ENCODE measurements at places on chromosomes 6 and 20.

- DNase-seq = no peak
These were observed 104.1 kb downstream of the PSMB1 start for GRCh38 chr6:170448751-170449630.

DNA sequence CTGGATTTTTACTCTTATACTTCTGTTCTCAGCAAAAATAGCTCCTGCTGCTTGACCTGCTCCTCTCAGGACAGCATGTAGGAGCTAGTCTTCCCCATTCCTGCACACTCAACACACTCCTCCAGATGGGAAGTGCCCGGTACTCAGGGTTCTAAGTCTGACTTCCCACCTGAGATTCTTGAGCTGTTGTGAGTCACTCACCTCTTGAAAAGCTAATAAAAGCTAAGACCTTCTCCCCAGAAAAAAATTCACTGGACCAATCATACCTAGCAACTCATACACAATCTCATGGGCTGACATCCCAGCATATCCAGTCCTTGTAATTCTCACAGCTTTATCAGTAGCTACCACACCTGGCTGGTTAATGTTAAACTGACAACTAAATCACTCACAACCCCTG, 53.5 kb downstream of the TRPC4AP start:
- no peak for DNase-seq

GRCh38 chr20:603116-603640, 6.9 kb downstream of the TCF15 start:
- DNase-seq = no peak

- no peak for DNase-seq
These were observed 10.7 kb upstream of the RFX6 start for GRCh38 chr6:116866281-116866871.

GRCh38 chr6:13733178-13733887, 21.7 kb upstream of the RANBP9 start:
- no peak for DNase-seq

DNA sequence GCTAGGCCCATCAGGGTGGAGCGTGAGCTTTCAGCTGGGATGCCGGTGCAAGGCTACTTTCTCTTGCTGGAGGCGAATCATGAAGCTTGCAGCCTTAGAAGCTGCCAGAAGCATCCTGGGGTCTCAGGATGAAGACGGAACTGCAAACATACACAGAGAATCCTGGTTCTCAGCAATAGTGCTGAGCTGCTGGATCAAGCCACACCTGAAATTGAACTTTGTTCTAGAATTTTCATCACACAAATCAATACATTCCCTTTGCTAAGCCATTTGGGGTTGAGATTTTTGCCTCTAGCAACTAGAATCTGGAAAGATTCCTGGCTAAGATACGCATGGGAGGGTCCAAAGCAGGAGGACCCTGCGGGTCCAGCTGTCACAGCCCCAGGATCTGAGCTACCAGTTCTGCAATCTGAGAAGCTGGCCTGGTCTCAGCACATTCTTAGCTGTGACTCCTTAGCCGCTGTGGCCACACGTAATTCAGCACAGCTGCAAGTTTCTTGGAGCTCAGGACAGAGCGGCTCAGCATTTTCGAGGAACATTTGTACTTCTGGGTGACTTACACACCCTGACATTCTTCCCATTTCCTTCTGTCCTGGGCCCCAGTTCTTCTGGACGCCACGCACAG, 6.6 kb upstream of the ARFGAP1 start:
- no peak for DNase-seq

GRCh38 chr20:45094201-45094600, 6.7 kb downstream of the KCNS1 start:
- no peak for DNase-seq

Measured in activated CD4-positive, CD25-positive, alpha-beta regulatory T cell treated with anti-CD3 and anti-CD28 coated beads, Interleukin-2, amount 50 U/mL, for 72 hours (primary cell).